ENCODE measurements at places on chromosomes 3 and 15.

DNA sequence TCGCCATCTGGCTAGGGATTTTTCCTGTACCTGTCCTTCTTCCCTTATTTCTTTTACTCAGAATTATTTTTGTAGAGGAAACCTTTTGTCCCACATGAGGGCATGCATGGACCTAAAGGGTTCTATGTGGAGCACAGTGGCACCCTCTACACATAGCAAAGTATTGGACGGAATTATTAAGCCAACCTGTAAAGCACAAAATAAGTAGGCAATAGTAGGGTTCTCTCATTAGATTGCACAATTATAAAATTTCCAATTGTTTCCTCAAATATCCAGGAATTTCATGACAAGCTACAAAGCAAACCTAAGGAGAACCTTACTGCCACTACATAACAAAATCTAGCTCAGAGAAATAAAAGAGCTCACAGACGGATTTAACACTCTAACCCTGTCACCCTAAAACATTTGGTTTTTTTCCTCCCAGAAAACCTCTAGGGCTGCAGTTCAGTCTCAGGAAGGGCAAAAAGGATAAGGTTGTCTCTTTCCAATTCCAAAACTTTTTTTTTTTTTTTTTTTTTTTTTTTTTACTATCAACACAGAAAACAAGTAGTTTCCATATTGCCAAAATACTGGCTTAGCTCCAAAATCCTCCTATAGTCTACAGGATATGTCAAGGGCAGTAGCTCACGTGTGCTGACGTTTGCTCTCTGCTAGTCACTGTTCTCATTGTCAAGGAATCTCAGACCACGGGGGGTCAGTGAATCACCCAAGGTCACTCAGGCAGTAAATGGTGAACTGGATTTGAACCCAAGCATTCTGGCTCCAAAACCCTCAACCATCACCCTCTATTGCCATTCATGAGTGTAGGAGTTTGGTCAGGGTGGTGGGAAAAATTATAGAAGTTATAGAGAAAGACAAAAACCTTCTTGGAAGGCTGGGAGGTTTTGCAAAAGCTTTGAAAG lies 52.3 kb downstream of the NCEH1 start:
- DNase-seq = no peak

DNA sequence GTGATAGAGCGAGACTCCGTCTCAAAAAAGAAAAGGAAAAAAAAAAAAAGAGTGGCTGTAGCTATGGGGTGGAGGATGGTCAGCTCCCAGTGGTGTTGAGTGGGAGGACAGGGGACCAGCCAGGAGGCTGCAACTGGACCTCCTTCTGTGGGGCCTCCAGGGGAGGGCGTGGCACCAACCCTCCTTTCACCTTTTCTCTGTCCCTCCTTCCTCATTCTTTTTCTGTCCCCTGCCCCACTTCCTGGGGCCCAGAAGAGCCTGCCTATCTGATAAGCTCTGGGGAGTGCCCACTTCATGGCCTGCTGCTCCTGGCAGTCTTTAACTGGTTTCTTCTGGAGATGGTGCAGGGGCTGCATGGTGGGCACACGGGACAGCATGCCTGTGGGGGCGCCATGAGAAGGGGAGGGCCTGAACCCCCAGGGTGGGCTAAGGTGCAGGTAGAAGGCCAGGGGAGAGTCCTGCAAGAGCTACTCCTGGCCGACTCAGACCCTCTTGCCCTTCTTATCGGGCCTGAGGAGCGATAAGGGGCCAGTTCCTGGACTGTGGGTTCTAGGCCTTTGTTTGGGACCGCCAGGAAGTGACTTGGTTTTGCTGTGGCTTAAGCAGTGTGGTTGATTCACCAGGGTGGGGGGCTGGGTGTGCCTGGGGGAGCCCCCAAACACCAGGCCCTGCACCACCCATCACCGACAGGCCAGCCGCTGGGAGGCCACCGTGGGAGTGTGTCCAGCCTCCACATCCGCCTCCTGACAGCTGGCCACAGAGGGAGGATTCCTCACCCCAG lies 49.4 kb upstream of the FLNB start:
- DNase-seq = no peak

DNA sequence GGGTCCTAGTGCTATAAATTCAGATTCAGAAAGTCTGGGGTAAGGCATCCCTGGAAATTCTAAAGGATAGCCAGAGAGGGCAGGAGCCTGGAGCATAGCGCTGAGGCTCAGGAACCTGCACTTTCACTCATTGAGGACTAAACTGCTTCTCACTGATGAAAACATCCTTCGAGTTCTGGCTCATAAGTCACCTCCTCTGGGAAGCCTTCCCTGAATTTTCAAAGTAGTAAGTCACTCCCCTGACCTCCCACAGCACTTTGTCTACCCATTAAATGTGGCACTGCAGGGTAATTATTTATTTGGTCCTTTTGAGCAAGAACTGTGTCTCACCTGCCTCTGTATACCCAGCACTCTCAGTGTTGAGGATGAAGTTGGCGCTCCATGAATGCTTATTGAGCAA lies 30.9 kb downstream of the HRH1 start:
- DNase-seq = no peak

GRCh38 chr3:30640851-30641250 lies 34.5 kb downstream of the TGFBR2 start:
- no peak for DNase-seq

GRCh38 chr3:98705212-98705611 lies 57.9 kb upstream of the ST3GAL6 start:
- no peak for DNase-seq

- DNase-seq = no peak
Measured at GRCh38 chr3:30871720-30872119, 22.7 kb downstream of the GADL1 start.

- DNase-seq = no peak
Measured at GRCh38 chr3:187228740-187229139, 31.5 kb downstream of the RTP1 start.

DNA sequence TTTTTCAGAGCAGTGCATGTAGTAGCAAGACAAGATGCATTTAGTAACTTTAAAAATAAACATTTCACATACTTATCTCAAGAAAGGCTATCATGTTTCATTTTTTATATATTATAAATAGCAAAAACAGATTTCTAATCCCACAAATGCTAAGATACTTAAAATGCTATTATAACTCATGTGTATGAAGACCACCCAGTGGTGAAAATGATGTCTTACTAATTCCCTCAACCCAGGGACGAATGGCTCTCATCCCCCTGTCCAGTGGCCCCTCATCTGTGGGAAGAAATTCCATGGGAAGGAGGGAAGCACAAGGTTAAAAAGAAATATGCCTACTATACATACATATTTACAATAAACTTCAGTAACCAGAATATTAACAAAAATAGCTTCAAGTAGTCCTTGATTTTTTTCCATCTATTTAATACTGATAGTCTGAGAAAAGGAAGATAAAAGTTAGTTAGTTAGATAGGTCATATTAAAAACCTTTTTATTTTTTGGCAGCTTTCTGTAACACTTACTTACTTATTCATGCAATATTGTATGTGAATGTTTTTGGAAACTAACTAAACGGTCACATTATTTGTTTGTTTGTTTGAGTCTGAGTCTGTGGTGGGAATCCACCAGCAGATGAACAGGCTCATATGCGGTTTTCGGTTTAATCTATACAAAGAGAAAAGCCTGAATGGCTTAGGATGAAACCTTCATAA lies 14.8 kb downstream of the NR2E3 start:
- no peak for DNase-seq

DNA sequence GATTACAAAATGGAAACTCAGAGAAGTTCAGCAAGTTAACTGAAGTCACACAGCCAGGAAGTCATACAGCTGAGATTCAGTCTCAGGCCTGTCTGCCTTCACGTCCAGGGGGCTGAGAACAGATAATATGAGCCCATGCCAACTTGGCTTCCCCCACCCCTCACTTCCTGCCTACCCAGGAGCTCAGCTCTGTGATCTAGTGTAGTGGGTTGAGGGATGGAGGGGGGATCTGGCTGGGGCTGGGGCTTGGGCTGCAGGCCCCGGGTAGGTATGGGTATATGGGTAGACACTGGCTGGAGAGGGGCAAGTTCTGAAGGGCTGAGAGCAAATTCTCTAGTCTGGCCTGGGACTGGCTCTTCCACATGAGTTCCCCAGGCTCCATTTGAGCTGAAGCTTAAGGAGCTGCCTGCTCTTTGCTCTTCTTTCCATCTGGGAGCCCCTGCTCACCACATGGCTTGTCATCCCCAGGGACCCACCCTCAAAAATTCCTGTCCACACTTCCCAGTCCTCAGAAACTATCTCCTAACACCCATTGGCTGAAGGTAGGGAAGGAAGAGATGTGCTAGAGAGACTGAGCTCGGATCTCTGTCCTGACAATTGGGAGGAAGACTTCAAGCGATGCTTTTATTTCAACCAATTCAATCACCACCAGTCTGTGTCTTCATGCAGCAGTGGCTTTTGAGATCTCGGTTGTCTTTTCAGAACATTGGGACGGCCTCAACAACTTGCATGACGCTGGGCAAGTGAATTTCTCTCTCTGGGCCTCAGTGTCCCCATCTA lies 2.0 kb downstream of the RASGRF1 start:
- DNase-seq = no peak

DNA sequence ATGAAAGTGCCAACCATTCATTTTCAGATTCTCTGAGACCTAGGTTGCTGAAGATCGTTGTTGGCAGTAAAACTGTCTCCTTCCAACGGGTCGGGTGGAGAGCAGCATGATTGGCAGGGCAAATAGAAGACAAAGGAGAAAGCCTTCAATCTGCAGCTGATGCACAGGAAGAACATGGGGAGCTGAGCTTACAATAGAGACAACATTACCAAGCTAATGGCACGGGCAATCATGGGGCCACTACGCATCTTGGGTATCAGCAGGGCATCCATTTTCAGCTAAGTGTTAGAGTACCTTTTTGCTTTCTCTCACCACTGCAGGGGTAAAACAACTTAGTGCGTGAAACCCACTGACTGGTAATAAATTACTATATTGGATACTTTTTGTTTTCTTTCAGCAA lies 114.8 kb downstream of the WDR72 start:
- DNase-seq = no peak

DNA sequence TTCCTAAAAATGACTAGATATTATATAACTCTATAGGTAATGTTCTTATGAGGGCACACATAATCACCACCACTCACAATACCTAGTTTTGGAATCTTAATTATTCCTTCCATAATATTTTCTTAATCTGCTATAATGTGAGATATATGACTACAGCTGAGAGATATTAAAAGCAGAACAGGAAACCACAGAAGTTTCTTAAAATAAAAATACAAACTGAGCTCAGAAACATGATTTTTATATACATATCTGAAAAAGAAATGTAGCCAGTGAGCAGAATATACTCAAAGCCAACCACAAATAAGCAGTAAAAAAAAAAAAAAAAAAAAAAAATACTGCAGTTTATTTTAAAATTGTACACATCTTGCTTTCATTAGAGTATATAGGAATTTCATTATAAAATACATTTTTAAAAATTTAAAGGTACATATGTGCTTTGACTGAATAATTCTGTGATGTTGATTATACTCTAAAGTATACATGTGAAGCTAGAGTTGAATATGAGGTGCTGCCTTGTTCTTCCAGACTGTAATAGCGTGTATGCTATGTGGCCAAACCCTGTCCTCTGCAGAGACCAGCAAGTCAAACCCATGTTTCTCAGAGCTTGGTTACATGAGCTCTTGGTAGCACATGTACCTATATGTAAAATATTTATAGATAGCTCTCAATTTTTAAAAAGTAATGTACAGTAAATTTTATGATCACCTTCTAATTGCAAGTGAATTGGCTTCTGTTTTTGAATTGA lies 175.0 kb downstream of the UBE2E2 start:
- no peak for DNase-seq

Measured in thoracic aorta (tissue), 2 donors.